Activated CD8-positive, alpha-beta T cell treated with anti-CD3 and anti-CD28 coated beads, Interleukin-2, amount 10 ng/mL, durations not matched to agents 7 days and 5 days (primary cell): ENCODE measurements at places on chromosomes 6 and 20. TPM values are rescaled to one million over a fixed set of nuclear protein-coding genes. Genes with fewer than 3 reads are reported as not detected.

Gene CYP39A1
- not detected for total RNA-seq

Gene ZNF451
- total RNA-seq: 61.0 TPM

Gene ZBP1
- total RNA-seq: 11.7 TPM

DNA sequence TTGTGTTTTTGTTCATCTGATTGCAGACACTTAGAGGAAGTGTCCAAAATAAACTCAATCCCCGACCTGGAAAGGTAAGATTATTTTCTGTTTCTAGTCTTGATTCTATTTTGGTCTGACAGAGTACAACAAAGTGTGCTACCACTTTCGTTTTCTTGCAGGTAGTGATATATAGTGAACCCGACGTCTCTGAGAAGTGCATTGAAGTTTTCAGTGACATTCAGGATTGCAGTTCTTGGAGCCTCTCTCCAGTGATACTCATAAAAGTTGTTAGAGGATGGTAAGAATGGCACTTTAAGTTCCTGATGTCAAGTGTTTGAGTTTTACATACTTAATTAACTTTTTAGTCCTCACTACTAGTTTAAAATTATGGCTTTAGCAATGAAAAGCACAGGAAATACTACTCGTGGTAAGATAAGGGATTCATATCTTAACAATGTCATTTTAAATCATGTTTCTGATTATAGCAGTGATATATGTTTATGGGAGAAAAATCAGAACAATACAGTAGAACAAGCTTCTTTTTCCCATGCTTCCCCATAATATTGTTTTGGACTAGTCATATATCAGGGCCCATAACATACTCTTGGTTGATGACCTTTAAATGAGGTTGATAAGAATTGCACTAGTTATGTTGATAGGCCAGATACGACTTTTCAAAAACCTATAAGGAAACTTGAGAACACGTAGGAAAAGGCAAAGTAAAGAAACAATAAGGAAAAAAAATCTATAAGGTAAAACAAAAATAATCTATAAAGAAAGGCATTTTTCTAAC lies 104.0 kb downstream of the RTN4IP1 start:
- peak overlapping the region; percentile 97 for H3K4me3 ChIP-seq
- peak overlapping the region; percentile 89 for H3K27ac ChIP-seq
- peak; percentile 44 for DNase-seq
- no peaks in the 10 kb centered on the region for H3K27me3 ChIP-seq
- peaks cover 59% of the 10 kb centered on the region for H3K4me1 ChIP-seq

- H3K36me3 ChIP-seq: no peaks in the 10 kb centered on the region
- no peak for DNase-seq
- H3K4me3 ChIP-seq: no peak overlapping the region
- H3K4me1 ChIP-seq: no peaks in the 10 kb centered on the region
Measured at GRCh38 chr20:2341336-2341735, 39.4 kb upstream of the TGM6 start.

- no peak overlapping the region for H3K27ac ChIP-seq
- no peaks in the 10 kb centered on the region for H3K27me3 ChIP-seq
Measured at GRCh38 chr6:133062696-133063306, 178.4 kb upstream of the EYA4 start.

- DNase-seq: no peak
- H3K4me1 ChIP-seq: peaks cover 32% of the 10 kb centered on the region
- H3K36me3 ChIP-seq: peaks cover 2% of the 10 kb centered on the region
- H3K4me3 ChIP-seq: no peak overlapping the region
Measured at GRCh38 chr6:25868436-25869183, 5.4 kb downstream of the SLC17A3 start.
